ENCODE measurements at places on chromosomes 4 and X.
A peak's percentile ranks its signal among the peaks of the same experiment; 100 is the strongest.

DNA sequence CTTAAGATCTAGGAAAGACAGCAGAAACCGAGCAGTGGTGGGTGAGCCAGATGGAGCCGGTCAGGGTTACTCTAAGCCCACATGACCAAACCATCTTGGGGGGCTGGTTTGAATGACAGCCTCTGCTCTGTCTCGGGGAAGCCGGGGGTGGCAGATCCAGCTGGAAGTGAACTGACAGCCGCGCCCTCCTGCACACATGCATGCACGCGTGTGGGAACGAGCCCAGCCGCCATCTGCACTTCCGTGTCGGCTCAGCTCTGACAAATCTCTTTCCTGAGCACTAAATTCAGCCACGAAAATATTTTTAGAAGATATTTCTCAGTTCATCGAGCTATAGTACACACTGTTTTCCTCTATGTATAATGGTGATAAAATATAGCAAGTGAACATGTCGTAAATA, 115.5 kb downstream of the DCTD start:
- no peak for DNase-seq

DNA sequence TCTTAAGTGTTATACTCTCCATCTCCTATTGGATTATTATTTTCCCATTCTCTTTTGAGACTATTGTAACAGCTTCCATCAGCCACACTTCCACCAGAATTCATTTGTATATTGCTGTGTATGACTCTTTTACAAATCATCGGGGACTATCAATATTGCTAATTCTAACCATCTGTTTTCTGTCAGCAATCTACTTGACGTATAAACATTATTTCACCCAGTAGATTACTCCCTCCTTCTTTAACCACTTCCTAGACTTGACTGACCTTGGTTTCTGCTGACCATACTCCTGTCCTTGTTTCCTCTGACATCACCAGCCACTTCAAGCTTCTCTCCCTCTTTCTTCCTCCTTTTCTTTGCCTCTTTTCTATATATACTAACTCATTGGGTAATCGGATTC, 402.9 kb downstream of the PCDH18 start:
- DNase-seq: no peak

GRCh38 chr4:67869580-67870190, 14.1 kb downstream of the TMPRSS11D start:
- peak; percentile 57 for DNase-seq

GRCh38 chrX:18537524-18537923, 112.1 kb downstream of the CDKL5 start:
- DNase-seq: no peak

DNA sequence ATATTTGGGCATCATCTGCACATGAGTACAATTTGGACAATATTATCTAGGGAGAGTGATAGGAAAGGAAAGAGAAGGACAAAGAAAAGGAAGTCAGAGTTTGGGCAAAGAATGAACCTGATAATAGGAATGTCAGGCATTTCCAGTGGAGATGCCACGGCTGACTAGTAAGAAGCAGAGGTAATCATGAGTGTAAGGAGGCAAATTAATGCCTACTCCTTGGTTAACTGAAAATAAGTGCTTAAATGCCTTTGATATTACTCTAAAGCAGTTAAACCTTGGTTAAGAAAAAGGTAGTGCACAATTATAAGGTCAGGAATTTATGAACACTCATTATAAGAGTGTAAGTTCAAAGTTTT, 99.2 kb upstream of the DDIT4L start:
- peak; percentile 59 for DNase-seq

GRCh38 chr4:76740866-76741662, 156.9 kb downstream of the SOWAHB start:
- DNase-seq: no peak

- DNase-seq: no peak
These were observed 38.0 kb upstream of the SPP1 start for GRCh38 chr4:87937523-87937922.

- DNase-seq: no peak
These were observed 1.1 kb downstream of the SLC25A6 start for GRCh38 chrX:1390621-1391369.

GRCh38 chrX:13188731-13189309, 131.0 kb downstream of the ATXN3L start:
- no peak for DNase-seq

- DNase-seq: peak; percentile 42
These were observed 32.0 kb upstream of the MGST2 start for GRCh38 chr4:139633661-139634060.

All from epithelial cell of esophagus (primary cell).